NK-92 treated with Interleukin-12 subunit alpha and Interleukin-12 subunit beta, amount 100 ng/mL, for 24 hours (cell line): ENCODE measurements at places on chromosomes 6 and 20.
A peak's percentile ranks its signal among the peaks of the same experiment; 100 is the strongest.

DNA sequence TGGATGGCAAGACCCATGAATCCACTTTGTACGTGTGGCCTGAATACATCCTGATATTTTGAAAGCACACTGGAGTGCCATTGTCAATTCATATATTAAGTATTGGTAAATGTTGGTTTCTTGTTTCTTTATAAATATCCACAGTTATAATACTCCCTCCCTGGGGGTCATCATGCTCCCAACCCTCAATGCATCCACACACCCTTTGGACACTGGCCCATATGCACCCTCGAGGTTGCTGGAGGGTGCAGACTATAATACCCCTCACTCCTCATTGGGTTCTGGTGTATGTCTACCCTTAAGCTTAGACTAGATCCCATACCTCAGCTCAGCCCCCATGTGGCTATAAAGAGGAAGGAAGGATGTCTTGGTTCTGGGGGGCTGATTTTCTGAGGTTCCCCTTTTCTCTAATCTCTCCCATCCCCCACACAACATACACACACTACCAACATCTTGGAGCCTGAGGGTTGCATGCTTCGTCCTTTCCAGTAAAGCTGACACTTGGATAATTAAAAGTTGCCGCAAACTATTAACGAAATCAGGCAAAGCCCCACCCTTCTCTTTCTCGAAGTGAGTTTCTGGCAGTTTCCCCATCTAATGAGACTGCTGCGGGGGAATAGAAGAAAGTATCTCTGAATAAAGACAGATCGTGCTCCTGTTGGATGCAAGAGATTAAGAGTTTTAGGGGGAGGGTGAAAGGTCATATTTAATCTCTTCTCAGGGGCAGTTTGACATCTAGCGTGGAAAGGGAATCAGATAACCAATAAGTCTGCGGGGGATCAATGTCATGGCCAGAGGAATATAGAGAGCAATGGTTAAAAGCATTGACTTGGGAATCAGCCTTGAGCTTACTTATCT, 7.4 kb downstream of the PIM1 start:
- DNase-seq = no peak

DNA sequence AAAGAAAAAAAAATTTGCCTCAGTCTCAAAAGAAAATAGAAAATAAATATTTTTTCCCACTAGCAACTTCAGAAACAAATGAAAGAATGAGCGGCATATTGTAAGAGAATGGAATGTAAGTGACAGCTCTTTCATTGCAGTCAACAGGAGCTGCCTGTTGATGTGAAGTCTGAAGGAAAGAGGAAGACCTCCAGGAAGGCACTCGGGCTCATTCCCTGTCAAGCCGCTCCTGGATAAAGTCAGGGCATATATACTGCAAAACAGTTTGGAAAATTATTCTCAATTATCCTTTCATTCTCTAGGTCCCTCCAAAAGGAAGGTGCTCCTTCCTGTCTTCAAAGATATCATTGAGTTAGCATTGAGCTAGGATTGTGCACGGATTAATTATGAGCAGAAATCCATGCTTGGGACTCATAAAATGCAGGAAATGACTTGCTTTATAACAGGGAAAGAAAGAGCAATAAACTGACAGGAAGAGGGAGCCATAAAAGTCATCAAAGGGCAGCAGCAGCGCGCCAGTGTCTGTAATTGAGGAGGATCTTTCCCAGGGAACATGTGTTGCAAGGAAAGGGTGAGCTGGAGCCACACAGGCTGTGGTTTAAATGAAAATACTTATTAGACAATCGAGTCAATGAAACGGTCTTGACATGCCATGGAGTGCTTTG, 218.2 kb downstream of the C6orf118 start:
- DNase-seq = no peak

DNA sequence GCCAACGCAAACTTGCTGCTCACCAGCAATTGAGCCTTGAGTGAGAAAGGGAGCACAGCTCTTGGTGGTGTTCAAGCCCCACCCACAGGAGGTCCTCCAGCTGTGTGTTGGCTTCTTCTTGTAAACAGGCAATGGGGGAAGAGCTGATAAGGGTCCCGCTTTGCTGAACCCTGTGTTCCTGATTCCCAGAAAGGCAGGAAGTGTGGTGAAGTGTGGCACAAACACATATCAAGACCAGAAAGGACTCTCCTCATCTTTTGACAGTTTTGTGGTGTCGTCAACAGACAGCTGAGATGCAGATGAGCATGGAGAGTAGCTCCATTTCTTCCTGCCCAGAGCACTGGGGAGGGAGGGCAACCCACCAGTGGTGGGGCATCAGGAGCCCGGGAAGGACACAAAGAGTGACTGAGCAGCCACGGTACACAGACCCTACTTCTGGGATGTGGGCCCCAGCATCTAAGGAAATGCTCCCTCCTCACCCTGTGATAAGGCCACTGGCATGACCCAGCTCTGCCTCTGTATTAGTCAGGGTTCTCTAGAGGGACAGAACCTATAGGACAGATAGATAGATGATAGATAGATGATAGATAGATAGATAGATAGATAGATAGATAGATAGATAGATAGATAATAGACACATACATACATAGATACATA, 188.9 kb upstream of the TAB2 start:
- peak; percentile 37 for DNase-seq

DNA sequence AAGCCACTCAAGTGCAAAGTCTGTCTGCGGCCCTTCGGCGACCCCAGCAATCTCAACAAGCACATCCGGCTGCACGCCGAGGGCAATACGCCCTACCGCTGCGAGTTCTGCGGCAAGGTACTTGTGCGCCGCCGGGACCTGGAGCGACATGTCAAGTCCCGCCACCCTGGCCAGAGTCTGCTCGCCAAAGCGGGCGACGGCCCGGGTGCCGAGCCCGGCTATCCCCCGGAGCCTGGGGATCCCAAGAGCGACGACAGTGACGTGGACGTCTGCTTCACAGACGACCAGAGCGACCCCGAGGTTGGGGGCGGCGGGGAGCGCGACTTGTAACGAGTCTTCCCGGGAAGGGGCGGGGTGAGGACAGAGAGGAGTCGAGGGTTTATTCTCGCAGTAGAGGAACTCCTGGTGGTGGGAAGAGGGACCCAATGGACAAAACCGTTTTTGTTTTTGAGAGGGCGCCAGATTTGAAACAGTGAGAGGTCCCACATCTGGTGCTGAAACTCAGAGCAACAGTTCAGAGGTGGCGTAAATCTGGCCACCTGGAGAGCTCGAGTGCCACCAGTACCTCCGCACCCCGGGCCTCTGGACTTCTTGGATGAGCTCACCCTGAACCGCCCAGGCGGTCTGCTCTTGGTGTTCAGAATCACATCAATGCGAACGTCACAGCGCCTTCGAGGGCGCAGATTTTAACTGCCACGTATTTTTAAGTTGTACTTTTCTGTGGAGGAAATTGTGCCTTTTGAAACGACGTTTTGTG, 8.0 kb downstream of the PRDM13 start:
- no peak for DNase-seq

DNA sequence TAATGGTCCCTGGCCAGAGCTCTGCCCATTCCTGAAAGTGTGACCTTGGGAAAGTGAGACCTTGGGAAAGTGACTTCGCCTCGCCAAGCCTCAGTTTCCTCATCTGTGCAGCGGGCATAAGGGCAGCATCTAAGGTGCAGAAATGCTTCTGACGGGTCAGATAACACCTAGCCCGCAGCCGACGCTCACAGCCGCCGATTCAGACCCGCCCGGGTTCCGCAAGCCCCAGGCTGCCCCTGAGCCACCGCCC, 486 bp downstream of the FKBP1A start:
- no peak for DNase-seq

- no peak for DNase-seq
Observed at GRCh38 chr6:158848490-158848895, 29.3 kb upstream of the EZR start.

DNA sequence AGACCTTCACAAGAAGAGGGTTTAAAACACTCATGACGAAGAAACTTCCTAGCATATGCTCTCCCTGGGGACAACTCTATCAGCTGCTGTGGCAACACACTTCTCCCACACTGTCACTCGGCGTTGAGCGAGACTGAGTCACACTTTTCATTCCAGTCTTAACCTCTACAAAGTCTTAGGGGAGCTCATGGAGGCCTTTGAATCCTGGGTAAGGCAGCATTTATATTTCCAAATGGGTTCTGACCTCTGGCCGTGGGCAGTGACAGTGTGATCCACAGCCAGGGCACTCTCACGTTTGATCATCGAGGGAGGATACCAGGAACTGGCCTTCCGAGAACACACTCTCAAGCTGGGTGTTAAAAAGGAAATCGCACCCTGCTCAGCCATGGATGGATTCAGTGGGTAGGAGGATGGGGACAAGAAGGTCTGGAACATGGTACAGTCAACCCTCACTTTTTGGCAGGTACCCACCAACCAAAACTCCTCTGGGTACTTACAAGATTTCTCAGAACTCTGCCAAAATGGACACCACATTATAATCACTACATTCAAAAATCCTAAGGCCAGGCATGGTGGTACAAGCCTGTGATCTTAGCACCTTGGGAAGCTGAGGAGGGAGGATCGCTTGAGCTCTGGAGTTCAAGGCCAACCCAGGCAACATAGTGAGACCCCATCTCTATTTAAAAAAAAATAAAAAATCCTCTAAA, 19.6 kb downstream of the RRBP1 start:
- no peak for DNase-seq

DNA sequence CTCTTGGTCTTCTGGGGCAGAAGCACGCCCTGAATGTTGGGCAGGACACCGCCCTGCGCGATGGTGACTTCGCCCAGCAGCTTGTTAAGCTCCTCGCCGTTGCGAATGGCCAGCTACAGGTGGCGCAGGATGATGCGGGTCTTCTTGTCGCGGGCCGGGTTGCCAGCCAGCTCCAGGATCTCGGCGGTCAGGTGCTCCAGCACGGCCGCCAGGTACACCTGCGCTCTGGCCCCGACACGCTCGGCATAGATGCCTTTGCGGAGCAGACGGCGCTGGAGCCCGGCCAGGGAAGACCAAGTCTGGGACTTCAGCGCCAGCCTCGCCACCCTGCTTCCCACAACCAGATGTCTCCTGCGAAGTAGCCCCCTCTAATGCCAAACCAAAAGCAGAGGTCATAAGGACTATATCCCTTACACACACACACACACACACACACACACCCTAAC, 8.0 kb upstream of the SLC17A3 start:
- DNase-seq = no peak

- no peak for DNase-seq
Observed at GRCh38 chr20:47691625-47692024, 93.7 kb downstream of the SULF2 start.

DNA sequence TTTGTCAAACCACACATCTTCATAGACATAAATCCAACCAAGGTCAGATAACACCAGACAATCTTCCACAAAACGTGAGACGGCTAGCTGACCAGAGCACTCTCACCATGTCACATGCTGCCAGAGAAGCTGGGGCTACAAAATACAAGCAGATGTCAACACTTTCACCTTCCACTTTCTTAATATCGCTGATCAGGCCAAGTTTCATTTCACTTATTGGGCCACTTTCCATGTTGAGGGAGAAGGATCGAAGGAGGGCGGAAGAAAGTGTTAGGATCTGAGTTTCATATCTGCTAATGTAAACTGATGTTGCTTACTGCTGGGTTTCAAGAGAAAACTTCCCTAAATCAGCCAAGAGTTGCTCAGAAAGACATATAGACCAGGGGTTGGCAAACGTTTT, 177.0 kb upstream of the PRDM1 start:
- no peak for DNase-seq

DNA sequence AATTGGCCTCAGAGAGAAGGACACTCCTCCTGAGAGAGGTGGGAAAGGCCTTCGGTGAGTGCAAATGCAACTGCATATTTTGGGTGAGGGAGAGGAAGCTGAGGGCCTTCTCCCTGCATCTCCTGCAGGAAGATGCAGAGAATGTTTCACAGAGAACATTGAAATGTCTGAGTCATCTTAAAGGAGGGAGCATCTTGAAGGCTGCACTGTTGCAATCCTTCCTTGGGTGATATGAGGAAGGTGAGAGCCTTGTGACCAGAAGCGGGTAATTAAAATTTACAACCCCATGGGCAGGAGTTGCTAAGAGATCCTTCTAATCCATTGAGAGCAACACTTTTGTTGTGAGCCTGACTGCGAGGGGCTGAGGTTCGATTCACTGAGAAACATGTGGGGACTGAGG, 375.7 kb upstream of the MARCKS start:
- DNase-seq = no peak

DNA sequence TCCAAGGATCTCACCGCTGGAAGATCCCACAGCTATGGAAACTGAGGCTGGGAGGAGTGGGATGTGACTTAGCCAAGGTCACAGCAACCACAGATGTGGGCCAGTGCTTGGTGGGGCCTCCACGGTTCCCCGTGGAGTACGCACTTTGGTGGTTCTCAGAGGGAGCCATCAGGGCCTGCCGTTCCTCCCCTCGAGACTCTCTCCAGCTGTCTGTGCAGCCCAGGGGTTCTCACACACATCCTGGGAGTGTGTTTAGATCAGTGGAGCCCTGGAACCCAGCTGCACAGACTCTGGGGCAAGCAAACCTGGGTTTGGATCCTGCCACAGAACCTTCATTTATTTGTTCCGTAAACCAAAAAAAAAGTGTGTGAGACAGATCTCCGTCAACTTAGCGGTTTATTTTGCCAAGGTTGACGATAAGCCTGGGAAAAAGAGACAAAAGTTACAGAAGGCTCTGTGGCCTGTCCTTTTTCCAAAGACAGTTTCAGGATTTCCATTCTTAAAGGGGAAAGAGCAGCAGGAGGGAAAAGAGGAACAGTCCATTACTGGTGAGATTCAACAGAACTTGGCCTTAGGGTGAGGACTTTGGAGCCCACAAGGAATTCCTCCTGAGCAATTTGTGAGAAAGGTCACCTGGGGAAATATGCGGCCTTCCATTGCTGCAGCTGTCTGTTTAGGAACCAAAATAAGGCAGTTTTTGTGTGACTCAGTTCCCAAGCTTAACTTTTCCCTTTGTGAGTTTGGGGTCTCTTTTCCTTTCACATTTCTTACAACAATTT, 13.6 kb upstream of the MYMX start:
- no peak for DNase-seq

DNA sequence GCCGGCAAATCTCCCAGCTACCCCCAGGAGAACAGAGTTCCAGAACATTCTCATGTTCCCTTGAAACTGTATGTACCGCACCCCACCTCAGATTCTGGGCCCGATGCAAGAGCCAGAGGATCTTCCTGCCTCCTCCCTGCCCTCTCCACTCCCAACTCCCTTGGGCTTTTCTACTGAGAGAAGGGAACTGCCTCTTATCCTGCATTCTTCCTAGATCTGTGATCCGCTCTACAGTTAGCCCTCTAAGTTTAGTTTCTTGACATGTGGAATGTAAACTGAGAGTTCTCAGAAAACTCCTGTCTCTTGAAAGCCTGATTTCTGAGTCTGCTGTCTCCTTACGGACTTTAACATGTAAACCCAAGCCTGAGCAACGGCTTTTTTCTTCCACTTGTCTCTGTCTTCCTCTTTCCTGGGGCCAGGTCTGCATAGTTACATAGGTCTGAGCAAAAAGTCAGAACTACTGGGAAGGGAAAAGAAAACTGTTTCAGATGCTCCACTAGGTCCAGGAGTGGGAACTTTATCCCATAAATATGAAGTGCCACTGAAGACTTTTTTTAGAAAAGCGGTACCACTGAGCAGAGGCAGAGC, 86.5 kb upstream of the TNFAIP3 start:
- DNase-seq = no peak

- DNase-seq = peak; percentile 91
Observed at GRCh38 chr6:159790149-159790955, at the start of gene MRPL18. MRPL18 (plus strand) TSS chr6:159790467; CDS start chr6:159790588, 121 bp downstream.

- no peak for DNase-seq
Observed at GRCh38 chr6:79613912-79614311, 17.2 kb upstream of the SH3BGRL2 start.

- no peak for DNase-seq
Observed at GRCh38 chr6:37541346-37541745, 41.7 kb upstream of the CCDC167 start.

- DNase-seq = no peak
Observed at GRCh38 chr6:26576929-26577719, 19.6 kb upstream of the ABT1 start.

- no peak for DNase-seq
Observed at GRCh38 chr20:62428396-62429295, 1.3 kb upstream of the RBBP8NL start.
